Bronchus fibroblast of lung (primary cell): ENCODE measurements at places on chromosomes 11 and 22. TPM values are rescaled to one million over a fixed set of nuclear protein-coding genes. Genes with fewer than 3 reads are reported as not detected.

CALCB gene
- under 0.01 TPM in 2 replicates for total RNA-seq

CAPN5 gene
- total RNA-seq, result 11.3 and 12.4 TPM in 2 replicates

PEX26 gene
- 12.0 and 18.8 TPM in 2 replicates for total RNA-seq

CREB3L1 gene
- 34.6 and 37.0 TPM in 2 replicates for total RNA-seq

DLG2 gene
- 0.17 and 0.45 TPM in 2 replicates for total RNA-seq

MTA2 gene
- 107 and 108 TPM in 2 replicates for total RNA-seq

SCGB1A1 gene
- total RNA-seq, result not detected in 2 replicates

NCF4 gene
- total RNA-seq, result not detected in 2 replicates

KCNK4 gene
- not detected in 2 replicates for total RNA-seq

APOBEC3F gene
- total RNA-seq, result 5.1 and 7.4 TPM in 2 replicates

FGF19 gene
- not detected in 2 replicates for total RNA-seq

LRRC55 gene
- not detected in 2 replicates for total RNA-seq

TRPM5 gene
- total RNA-seq, result not detected in 2 replicates

CCDC34 gene
- total RNA-seq, result 6.5 and 13.3 TPM in 2 replicates

ANKRD49 gene
- 5.2 and 5.4 TPM in 2 replicates for total RNA-seq

NXPE4 gene
- not detected in 2 replicates for total RNA-seq

MIOX gene
- total RNA-seq, result 0.17 TPM in 1 of 2 replicates, not detected in the other
